Inflammatory macrophage treated with lipopolysaccharide for 4 hours (primary cell): ENCODE measurements at places on chromosomes 7 and 10.

- DNase-seq, result peak; percentile 90
Measured at GRCh38 chr7:1460821-1461645, 1.8 kb upstream of the MICALL2 start.

DNA sequence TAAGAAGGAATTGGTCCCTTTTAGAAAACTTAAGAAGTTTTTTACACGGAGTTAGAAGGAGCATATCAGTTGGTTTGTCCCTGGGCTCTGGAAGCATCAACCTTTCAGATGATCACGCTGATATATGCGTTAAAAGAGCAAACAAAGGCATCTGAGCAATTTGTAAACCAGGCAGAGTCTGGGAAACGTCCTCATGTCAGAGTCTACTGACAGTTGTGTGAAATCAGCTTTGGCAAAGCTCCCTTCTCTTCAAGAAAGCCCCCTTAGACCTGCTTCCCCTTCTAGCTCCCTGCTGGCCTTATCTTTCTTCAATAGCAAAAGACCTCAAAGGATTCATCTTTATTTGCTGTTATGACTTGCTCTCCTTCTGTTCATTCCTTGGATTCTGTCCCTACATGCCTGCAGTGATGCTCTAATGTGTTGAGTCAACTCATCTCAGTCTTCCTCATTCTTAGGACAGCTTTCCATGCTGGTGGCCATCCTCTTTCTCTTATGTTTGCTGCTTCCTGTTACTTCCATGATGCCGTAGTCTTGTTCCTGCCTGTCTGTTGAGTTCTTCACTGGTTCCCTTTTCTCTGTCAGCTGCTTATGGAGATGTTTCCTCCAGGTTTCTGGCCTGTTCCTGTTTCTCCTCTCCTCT is 106.5 kb upstream of the BMPER start:
- DNase-seq, result no peak

DNA sequence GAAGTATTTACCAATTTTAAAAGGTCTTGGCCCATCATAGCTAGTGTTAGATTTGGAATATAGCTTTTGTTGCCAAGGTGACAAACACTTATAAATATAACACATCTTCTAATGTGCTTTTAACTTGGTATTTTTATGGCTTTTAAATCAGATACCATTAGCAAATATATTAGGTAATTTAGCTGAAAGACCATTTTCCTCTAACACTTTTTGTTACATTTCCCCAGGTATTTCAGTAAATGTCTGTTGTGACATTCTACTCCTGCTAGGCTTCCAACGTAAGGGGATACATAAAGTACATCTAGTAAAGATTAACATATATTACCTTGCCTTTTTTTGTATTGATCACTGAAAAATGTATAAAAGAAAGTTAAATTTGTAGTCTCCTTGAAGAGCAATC is 75.0 kb upstream of the SEM1 start:
- DNase-seq, result no peak

- peak; percentile 92 for DNase-seq
Measured at GRCh38 chr10:69318106-69318866, 40.0 kb downstream of the HK1 start.

DNA sequence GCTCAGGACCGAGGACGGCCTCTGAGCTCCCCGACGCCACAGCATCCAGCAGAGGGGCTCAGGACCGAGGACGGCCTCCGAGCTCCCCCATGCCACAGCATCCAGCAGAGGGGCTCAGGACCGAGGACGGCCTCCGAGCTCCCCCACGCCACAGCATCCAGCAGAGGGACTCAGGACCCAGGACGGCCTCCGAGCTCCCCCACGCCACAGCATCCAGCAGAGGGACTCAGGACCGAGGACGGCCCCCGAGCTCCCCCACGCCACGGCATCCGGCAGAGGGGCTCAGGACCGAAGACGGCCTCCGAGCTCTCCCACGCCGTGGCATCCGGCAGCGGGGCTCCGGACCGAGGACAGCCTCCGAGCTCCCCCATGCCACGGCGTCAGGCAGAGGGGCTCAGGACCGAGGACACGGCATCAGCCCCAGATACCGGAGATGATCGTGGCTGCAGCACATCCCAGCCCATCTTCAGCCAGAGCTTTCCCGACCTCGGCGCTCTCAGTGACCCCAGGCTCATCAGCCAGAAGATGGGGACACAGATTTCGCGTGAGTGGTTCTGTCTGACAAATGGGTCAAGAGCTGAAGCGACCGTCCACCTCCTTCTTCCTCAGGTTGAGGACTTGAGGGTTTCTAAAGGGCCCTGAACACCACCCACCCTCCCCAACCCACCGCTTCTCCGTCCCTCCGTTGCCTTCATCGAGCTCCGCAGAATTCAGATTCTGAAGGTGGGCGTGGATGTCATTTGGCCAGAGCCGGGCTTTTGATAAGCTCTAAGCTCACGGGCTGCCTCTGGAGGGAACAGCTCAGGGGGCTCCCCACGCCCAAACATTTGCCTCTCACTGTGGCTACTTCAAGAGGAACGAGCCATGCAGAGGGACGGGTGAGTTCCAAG is 55.8 kb upstream of the DNAAF5 start:
- DNase-seq, result no peak

- no peak for DNase-seq
Measured at GRCh38 chr7:91323626-91324158, 59.5 kb downstream of the FZD1 start.

DNA sequence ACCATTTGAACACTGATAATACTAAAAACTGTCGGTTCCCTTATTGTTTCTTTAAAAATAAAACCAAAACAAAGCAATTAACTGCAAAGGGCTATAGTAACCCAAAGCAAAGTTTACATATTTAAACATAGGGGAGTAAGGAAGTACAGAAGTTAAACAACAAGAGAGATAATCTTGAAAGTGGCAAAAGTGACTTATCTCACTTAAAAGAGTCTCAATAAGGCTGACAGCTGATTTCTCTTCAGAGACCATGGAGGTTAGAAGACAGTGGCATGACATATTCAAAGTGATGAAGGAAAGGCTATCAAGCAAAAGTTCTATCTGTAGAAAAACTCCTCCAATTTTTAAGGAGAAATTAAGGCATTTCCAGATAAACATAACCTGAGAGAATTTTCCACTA is 233.5 kb upstream of the HDAC9 start:
- DNase-seq, result peak; percentile 2

DNA sequence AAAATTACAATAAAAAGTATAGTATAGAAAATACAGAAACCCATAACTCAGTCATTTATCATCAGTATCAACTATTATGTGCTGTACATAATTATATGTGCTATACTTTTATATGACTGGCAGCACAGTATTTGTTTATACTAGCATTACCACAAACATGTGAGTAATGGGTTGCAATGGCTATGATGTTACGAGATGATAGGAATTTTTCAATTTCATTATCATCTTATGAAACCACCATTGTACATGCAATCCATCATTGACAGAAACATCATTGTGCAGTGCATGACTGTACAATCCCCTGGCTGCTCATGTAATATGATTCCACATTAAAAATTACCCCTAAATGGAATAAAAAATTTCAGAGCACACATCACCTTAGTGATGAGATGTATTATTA is 55.7 kb upstream of the TMEM229A start:
- no peak for DNase-seq

DNA sequence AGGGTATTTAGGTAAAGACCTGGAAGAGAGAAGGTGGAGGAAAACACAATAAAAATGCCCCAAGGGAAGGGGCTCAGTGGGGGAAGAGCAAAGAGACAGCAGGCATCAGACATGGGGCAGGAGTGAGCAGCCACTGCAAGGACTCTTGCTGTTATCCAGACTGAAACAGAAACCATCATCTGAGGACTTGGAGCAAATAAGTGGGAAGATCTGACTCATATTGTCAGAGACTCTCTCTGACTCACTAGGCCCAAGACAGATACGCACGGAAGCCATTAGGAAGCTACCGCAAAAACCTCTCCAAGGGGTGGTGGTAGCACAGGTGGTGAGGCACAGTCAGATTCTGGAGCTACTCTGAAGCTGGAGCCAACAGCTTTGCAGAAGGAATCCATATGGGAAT is 110.7 kb downstream of the RNF32 start:
- peak; percentile 86 for DNase-seq

DNA sequence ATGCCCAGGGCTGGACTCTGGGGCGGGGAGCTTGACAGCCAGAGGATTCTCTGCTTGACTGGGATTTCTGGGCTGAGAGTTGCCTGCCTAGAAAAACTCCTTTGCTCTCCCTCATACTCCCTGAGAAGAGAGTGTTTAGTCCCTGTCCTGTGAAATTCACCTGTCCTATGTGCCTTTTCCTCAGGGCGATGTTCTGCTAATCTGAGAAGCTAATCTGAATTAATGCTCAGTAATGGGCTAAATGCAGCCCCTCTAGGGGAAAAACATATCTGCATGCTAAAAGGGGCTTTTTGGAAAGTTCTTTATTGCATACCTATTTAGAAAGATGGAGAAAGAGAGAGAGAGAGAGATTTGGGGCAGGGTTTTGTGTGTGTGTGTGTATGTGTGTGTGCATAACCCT is 454.4 kb downstream of the GATA3 start:
- no peak for DNase-seq

GRCh38 chr7:75616421-75617167 is 122.1 kb downstream of the HIP1 start:
- no peak for DNase-seq

- DNase-seq, result no peak
Measured at GRCh38 chr10:21047096-21047495, 150.0 kb upstream of the NEBL start.

DNA sequence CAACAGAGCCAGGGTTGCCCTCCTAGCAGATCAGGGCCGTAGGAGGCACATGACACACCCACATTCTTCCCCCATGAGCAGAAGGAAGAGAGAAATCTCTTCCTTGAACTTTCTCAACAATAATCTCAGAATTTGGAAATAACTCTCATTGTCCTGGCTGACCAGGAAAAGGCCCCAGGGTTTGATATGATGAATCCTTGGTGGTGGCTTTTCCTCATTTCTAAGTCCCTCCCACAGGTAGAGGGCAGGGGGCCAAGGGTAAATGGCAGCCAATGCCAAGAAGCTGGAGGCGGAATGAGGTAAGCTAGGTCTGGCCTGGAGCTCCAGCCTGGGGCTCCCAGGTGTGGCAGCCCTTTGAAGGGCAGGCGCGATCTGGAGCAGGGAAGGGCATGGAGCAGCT is 67.8 kb downstream of the GRB10 start:
- no peak for DNase-seq

GRCh38 chr7:72244826-72245398 is 167.2 kb downstream of the CALN1 start:
- DNase-seq, result no peak

DNA sequence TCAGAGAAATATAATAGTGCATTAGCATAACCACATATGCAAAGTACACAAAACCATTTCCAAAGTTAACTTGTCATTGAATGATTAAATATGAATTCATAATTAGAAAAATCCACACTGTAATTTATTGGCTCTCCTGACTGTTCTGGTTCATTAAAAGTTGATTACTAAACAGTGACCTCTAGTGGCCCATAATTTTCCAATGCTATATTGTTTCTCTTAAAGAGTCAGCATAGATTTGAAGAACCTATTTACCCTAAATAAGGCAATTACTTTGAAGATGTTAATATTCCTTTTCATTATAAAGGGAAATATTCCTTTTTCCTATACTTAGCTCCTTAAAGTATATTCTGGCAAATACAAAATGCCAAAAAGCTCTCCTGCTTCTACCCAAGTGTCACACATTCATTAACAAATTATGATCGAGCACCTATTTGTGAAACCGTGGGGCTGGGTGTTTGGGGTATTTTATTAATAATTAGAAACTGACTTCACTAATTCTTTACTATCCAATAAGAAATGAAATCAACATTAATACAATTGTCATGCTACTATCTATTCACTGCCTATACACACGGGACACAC is 86.2 kb downstream of the HIBADH start:
- peak; percentile 67 for DNase-seq

DNA sequence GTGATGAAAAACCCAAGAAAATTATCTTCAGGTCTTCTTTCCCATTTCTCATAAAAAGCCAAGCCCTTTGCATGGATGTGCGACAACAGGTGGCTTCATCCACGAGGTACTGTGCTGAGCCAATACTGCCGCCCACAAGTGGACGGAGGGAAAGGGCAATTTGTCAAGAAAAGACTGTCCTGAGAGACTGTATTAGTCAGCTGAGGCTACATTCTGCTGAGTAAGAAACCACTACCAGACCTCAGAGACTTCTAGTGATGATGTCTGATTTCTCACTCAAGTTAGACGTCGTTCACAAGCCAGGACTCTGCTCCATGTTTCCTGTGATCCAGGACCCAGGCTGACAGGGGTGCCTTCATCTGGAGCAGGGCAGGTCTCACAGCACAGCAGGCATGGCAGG is 171.5 kb upstream of the CDCA7L start:
- DNase-seq, result no peak

DNA sequence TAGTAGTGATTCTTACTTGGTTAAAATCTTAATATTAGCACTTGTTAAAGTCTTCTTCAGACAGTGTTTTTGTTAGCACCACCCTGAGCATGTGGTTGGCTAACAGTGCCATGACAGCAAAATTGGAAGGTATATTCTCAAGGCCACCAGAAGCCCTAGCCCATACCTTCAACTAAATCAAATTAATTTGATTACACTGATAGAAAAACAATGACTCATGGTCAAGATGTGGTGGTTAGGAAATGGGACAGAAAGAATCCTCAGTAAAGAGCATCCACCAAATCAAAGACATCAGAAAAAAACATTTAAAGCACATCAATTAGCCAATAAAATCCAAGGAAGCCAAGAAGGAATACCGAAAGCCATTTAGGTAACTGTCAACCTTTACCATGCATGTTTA is 75.5 kb downstream of the PIP4K2A start:
- DNase-seq, result no peak

DNA sequence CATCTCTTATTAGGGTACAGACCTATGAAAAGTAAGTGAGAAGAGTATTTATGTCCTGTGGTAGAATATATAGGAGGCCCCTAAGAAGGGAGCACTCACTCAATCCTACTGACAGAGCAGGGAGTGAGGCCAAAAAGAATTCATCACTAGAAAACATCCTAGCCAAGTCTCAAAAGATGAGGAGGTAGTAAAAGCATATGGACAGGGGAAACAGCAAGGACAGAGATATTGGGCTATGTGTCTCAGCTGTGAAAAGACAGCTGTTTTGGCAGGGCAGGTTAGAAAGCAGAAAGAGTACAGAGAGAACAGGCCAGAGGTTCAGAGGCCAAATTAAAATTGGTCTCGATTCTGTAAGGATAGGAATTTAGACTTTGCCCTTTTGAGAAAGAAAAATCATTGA is 548.3 kb upstream of the ANKRD30A start:
- DNase-seq, result no peak

- no peak for DNase-seq
Measured at GRCh38 chr7:2150445-2150815, 82.3 kb downstream of the MAD1L1 start.

- DNase-seq, result no peak
Measured at GRCh38 chr7:116528008-116528789, 3.4 kb downstream of the CAV1 start.

DNA sequence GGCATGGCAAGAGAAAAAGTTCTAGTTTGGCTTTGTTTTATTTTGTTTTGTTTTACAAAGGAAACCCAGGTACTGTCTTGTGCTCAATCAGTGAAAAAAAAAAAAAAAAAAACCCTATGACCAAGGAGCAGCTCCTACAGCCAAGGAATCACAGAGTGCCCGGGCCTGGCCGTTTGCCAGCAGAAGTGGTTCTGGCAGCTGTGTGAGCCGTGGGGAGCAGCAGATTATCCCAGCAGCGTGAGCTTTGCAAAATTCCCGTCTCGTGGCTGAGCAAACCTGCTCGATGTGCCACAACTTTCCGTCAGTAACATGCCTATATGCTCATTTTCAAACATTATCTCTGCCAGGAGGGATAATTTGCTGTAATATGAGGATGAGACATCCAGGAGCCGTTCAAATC is 293.7 kb downstream of the POU6F2 start:
- DNase-seq, result no peak
